EH (cell line): ENCODE measurements at places on chromosomes 3 and 15.

- peak; percentile 50 for DNase-seq
Observed at GRCh38 chr15:39025321-39025720, 460.7 kb upstream of the RASGRP1 start.

DNA sequence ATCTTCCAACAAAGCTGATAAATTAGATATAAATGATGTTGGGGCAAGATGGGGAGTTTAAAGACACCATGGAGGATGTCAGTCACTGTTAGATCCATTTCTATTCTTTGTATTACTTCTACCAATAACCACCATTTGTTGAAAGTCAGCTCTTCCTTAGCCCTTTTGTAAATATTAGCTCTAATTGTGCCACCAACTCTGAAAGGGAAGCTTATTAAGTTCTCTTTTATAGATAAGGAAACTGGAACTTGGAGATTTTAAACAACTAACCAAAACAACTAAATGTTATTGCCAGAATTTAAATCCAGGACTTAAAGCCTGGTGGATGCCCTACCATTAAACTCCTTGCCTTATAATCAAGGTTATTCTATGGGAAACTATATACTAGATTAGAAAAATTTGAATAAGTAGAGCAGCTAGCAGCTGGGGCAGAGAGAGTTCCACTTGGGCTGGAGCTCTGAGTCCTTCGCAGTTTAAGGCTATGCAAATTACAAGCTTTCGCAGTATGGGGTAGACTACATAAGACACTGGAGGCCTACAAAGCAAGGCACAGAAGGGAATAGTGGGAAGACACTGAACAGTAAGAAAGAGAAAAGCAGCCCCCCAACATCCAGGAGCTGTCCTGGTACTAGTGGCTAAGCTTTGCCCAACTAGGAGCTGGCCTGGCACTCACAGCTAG lies 52.6 kb downstream of the TM4SF18 start:
- no peak for DNase-seq

- no peak for DNase-seq
Observed at GRCh38 chr3:13016083-13016720, 57.0 kb downstream of the IQSEC1 start.

DNA sequence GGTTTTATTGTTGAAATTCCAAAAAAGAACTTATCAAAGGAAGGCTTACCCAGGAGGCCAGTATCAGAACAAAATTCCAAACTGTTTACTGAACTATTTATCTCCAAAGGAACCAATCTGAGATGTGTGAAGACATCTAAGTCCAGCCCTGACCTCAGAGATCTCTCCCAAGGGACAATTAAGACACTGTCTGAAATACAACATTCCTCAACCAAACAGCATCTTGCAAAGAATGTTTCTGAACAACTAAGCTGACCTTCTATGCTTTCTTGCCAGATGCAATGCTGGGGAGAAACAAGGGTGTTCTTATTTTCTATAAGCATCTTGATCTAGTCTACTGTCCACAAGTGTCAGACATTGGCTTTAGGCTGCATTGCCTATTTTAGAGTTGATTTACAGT lies 13.6 kb downstream of the PDZRN3 start:
- DNase-seq = peak; percentile 74

DNA sequence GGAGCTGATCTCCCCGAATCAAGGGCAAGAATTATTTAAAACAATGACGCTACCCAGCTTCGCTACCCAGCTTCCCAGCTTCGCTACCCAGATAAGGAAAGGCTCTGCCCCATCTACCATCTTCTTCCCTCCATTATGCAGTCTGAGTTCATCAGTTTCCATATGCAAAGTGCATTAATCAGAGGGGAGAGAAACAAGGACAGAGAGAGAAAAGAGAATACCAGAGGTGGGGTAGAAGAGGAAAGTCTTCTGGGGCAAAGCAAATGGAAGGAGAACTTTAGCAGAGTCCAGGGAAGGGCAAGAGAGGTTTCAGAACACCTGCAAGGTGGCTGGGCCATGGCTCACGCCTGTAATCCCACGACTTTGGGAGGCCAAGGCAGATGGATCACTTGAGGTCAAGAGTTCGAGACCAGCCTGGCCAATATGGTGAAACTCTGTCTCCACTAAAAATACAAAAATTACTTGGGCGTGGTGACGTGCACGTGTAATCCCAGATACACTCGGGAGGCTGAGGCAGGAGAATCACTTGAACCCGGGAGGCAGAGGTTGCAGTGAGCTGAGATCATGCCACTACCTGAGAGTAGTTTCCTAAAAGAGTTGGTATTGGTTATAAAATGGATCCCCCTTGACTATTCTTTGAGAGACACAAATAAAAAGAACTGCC lies 70.4 kb upstream of the SPATA12 start:
- no peak for DNase-seq

DNA sequence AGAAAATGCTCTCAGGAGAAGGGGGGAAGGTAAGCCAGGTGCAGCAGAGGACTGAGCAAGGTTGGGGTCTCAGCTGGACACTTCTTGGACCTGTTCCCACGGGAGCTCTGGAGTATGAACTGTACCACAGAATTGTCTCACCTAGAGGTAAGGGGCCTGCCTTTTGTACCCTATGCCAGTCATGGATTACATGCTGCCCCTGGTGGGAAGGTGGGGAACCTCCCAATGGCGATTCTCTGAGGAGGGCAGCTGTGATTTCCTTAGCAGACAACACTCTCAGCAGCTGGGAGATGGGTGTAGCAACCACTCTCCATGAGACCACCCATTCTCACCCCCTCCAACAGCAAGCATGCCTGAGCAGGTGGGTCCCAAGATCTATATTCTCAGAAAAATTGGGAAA lies 329.4 kb upstream of the CTNNB1 start:
- DNase-seq = no peak

DNA sequence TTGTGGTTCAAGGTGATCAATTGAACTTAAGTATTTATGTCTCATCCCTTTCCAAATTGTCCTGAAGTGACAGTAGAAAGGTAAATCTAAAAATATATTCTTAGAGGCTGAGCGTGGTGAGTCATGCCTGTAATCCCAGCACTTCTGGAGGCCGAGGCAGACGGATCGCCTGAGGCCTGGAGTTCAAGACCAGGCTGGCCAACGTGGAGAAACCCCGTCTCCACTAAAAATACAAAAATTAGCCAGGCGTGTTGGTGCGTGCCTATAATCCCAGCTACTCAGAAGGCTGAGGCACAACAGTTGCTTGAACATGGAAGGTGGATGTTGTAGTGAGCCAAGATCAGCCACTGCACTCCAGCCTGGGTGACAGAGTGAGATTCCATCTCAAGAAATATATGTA lies 226.6 kb downstream of the DPH6 start:
- DNase-seq = no peak

DNA sequence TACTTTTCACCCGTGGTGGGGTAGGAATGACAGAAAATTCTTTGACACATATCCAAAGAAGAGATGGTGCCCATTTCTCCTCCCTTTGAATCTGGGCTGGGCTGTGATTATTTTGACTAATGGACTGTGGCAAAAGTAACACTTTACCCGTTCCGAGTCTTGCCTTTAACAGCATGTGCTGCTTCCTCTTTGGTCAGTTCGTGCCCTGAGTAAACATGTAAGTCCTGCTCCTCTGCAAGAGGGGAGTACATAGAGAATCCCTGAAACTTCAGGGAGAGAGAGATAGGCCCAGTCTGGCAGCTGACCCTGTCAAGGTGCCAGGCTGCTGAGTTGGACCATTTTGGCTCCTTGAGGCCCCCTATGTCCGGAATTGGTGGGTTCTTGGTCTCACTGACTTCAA lies 243.1 kb downstream of the EPHB1 start:
- DNase-seq = no peak

GRCh38 chr3:186464424-186465093 lies 79.6 kb downstream of the CRYGS start:
- DNase-seq = no peak

GRCh38 chr3:45890405-45890804 lies 4.1 kb downstream of the CCR9 start:
- DNase-seq = peak; percentile 8

DNA sequence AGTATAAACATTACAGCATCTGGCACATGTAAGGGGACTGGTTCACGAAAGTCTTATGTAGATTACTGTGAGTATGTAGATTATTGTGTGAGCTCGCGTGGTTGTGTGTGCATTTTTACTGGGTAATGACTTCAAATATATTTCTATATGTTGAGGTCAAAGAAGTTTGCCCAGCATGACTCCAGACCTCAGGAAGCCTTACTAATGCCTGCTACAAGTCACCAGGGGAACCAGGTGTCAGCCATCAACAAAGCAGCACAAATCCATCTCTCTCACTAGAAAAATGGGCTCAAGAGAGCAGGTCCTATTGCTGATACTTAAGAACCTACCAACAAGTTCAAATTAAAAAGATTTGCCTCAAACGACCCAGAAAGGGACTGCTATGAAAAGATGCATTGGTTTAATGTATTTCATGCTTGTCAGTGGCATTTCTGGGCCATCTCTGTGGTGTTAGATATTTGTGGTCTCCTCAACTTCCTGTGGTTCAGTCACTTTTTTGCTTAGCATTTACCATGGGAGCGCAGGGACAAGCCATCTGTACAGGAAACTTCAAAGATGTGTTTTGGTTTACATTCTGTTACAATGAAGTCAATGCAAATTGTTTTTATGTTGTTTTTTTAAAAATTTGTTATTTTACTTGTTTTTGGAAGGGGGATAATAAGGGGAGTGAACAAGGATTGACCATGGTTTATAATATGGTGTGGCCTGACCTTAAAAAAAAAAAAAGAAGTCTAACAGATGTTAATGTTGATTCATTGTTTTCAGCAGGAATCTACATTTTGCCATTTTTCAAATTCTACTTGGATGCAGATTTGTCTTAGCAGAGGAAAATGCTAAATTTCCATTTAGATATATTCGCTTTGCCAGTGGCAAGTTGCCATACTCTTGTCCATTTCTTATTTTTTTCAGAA lies 172.1 kb upstream of the ADAMTS9 start:
- peak; percentile 29 for DNase-seq

DNA sequence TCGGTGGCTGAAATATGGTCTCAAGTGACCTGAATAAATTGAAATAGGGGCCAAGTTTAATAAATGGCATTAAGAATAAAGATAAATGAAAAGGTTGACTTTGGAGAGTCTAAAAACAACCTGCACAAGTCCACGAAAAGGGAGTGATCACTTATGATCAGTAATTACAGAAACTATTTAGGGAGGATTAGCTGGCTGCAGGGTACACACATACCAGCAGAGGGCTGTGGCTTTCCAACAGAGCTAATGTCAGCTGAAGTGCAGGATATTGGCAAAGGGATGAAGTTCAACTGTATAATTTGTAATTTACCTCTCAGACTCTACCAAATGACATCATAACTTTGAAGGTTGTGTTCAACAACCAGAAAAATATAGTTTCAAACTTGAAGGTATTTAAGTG lies 86.8 kb downstream of the SYNPR start:
- no peak for DNase-seq

- peak; percentile 44 for DNase-seq
Observed at GRCh38 chr3:123138839-123139444, 62.8 kb upstream of the SEC22A start.
